ENCODE measurements at places on chromosomes 3 and 15.

- no peak for DNase-seq
Measured at GRCh38 chr15:26972636-26973035, 1.7 kb downstream of the GABRG3 start.

- no peak for DNase-seq
Measured at GRCh38 chr3:112579697-112580096, 17.9 kb downstream of the SLC35A5 start.

- no peak for DNase-seq
Measured at GRCh38 chr3:94420931-94421330, 358.1 kb downstream of the NSUN3 start.

GRCh38 chr3:97658668-97659285, 105.8 kb upstream of the ARL6 start:
- DNase-seq = no peak

- DNase-seq = no peak
Measured at GRCh38 chr15:34124651-34125050, 22.8 kb downstream of the PGBD4 start.

DNA sequence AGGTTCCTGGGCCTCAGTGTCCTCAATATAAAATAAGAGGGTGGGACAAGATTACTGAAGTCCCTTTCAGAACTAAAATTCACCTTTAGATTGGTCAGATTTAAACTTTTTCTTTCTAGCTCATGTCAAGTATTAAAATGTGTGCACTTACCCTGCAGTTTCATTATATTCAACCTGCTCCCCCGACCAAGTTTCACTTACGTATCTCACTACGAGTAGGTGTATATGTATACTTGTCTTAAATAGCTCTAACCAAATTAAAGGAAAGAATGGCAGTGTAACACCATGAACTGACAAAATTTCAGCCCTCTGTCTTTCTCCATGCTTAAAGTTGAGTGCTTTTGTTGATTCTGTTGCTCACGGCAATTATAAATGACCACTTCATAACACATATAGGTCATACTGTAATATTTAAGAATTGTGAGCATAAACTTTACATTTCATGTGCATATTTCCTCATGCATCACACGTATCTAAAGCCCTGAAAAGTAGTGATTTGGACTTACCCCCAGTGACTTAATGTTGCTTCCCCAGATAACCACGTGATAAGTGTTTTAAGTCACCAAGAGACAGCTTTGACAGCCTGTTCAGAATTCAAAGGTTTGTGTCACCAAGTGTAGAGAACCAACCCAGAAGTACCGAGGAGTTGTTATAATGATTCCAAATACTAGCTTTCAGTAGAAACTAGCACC, 70.0 kb downstream of the PGPEP1L start:
- no peak for DNase-seq

- no peak for DNase-seq
Measured at GRCh38 chr3:143155756-143156155, 36.2 kb downstream of the CHST2 start.

GRCh38 chr15:68552773-68553172, 26.0 kb upstream of the CORO2B start:
- DNase-seq = no peak

GRCh38 chr3:191296041-191296541, 33.1 kb upstream of the CCDC50 start:
- DNase-seq = no peak

- no peak for DNase-seq
Measured at GRCh38 chr3:16928386-16929132, 43.8 kb downstream of the PLCL2 start.

- DNase-seq = no peak
Measured at GRCh38 chr3:187955587-187955952, 198.4 kb upstream of the LPP start.

- DNase-seq = no peak
Measured at GRCh38 chr15:73822998-73823397, 50.4 kb upstream of the TBC1D21 start.

DNA sequence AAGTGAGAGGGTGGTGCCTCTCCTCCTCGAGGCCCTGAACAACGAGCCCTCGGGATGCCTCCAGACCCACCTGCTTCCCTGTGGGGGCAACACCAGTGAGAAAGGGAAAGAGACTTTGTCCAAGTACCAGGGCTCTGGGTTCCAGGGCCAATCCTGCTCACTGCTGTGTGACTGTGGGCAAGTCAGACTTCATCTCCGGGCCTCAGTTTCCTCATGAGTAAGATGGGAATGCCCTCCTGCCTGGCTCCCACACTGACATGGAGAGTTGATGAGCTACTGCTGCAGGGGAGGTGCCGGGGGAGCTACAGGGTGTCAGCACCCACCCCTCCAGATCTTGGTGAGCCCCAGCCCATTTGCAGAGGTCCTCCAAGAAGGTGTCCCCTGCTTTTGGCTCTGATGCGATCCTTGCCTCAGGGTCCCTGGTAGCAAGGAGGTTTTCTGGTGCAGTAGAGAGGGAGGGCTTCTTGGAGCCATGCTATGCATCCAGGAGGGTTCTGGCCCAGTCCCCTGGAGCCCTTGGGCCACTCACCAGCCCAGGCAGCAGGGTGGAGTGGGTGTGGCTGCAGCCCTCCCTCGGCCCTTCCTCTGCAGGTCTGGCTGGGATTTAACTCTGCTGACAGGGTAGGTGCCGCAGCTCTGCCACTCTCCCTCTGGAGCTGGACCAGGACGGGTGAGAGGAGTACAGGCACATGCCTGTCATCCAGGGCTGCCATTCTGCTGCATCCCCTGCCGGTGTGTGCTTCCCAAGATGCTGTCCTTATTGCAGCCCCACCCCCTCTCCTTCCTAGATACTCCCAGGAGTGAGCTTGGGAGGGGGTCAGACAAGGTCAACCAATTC, 26.9 kb downstream of the LOXL1 start:
- no peak for DNase-seq

All from stimulated activated naive CD8-positive, alpha-beta T cell treated with anti-CD3 and anti-CD28 coated beads, Interleukin-15, amount 100 ng/mL, for 72 hours (primary cell).